Stimulated activated CD4-positive, alpha-beta T cell treated with anti-CD3 and anti-CD28 coated beads, Interleukin-12 subunit alpha, Interleukin-12 subunit beta, amount 100 ng/mL, for 24 hours (primary cell): ENCODE measurements at places on chromosomes 7 and 10.

GRCh38 chr10:97065128-97065527 is 120.6 kb downstream of the SLIT1 start:
- no peak for DNase-seq

GRCh38 chr7:153217032-153217431 is 457.5 kb downstream of the ACTR3B start:
- no peak for DNase-seq

GRCh38 chr10:99658622-99659030 is 683 bp upstream of the ENTPD7 start:
- DNase-seq = peak; percentile 62

DNA sequence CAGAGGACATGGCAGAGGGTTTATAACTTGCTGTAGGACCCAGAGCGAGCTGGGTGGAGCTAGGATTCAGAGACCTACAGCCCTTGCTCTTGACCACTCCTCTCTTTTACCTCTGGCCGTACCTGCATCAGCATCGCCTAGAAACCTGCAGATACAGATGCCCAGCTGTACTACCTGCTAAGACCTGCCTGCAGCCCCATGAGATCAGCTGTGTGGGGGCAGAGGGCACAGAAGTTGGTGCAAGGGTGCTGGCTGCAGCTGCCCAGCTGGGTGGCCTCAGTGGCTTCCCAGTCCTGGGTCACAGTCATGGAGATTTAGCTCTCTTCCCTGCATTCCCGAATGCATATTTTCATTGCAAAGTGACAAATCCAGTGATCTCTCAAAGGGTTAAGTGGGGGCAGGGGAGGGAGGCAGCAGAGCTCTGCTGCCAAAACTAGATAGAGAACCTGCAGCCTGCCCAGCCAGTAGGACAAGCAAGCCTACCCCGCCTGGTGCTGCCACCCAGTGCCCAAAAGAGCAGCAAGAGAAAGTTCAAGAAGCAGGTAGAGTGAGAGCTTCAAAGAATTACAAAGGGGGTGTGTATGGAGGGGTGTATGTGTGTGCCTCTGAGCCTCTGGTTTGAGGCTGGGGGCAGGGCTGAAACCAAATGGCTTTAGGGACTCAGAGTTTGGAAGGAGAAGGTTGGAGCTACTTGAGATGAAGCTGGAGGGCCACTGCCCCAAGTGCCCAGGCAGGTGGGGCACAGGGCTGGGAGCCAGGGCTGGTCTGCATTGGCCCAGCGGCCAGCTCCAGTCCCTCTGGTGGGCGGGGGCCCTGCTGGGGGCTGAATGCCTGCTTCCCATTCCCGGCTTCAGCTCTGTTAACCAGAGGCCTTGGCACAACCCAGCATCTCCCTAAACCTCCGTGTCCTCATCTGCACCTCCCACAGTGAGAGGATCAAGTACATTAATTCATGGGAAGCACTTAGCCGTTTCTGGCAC is 6.9 kb downstream of the FAM241B start:
- DNase-seq = no peak

GRCh38 chr7:28998105-28998504 is 40.0 kb upstream of the TRIL start:
- DNase-seq = no peak
